NCI-H1092 (cell line): ENCODE measurements at places on chromosomes 1 and 21.

- peak; percentile 30 for DNase-seq
Measured at GRCh38 chr1:3668585-3669300, 16.4 kb downstream of the TP73 start.

DNA sequence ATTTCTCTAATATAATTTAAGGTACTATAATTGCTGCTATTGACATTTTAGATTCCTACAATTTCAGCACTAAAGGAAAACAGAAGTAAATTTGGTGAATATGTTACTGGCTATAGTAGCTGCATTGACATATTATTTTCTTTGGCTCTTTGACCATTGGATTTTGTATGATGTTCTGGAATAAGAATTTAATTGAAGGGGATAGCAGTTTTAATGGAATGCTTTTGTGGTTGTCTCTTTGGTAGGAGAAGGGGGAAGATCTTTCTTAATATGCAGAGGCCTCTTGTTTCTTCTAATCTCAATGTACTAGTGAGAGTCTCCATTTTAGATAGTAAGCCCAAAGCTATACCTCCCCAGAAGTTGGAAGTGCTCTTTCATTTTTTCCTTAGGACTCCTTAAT lies 6.9 kb downstream of the DTL start:
- DNase-seq = no peak

DNA sequence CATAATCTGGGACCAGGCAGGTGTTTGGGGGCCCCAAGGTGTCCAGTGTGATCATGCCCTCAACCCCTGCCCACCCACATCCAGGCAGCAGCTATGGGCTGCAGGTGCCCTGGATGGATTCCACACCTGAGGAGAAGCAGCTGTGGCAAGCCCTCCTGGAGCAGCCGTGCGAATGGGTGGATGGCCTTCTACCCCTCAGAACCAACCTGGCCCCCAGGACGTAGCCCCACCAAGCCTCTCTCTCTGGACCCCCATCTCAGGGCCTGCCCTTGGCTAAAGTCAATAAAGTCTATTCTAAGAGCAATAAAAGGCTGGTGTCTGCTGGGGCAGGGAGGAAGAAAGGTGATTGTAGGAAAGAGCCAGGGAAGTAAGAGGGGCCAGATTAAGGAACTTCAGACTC lies 11.8 kb downstream of the SYTL1 start:
- DNase-seq = no peak

DNA sequence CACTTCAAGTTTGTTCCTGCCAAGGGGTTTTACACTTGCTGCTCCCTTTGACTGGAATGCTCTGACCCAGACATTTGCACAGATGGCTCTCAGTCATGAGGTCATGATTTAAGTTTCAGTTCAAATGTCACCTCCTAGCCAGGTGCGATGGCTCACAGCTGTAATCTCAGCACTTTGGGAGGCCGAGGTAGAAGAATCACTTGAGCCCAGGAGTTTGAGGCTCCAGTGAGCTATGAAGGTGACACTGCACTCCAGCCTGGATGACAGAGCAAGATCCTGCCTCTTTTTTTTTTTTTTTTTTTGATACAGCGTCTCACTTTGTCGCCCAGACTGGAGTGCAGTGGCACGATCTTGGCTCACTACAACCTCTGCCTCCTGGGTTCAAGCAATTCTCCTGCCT lies 4.5 kb upstream of the ZMYM4 start:
- DNase-seq = no peak

DNA sequence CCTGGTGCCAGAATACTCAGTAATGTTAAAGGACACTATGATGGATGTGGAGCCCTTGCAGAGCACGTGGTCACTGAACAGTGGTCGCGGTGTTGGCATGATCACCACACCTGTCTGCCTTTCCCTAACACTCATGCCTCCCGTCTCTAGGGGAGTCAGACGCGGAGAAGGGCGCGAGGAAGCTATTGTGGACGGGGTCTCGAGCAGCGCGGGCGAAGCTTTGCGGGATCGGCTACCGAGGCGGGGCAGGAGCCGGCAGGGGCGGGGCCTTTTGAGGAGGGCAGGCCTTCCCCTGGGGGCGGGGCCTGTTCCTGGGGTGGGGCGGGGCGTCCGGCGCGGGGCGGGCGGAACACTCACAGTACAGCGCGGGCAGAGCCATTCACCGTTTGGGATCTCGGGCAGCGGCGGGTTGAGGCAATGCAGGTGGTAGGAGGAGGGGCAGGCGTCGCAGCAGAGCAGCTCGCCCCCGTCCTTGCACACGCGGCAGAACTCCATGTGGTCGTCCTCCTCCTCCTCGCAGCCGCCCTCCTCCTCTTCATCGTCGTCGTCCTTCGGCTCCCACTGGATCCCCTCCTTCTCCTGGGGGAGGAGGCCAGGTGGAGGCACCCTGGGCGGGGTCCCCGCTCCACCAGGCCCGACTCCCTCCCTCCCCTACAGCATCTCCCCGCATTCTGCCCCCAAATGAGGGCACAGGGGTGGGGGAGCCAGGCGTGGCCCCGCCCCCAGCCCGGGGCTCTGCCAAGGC lies 31.5 kb downstream of the CHD5 start:
- DNase-seq = peak; percentile 81

- no peak for DNase-seq
Measured at GRCh38 chr1:33379631-33380354, 51.1 kb downstream of the PHC2 start.

- DNase-seq = no peak
Measured at GRCh38 chr1:24347159-24347934, 28.2 kb downstream of the GRHL3 start.

- no peak for DNase-seq
Measured at GRCh38 chr1:185046668-185047067, 1.3 kb downstream of the RNF2 start.

DNA sequence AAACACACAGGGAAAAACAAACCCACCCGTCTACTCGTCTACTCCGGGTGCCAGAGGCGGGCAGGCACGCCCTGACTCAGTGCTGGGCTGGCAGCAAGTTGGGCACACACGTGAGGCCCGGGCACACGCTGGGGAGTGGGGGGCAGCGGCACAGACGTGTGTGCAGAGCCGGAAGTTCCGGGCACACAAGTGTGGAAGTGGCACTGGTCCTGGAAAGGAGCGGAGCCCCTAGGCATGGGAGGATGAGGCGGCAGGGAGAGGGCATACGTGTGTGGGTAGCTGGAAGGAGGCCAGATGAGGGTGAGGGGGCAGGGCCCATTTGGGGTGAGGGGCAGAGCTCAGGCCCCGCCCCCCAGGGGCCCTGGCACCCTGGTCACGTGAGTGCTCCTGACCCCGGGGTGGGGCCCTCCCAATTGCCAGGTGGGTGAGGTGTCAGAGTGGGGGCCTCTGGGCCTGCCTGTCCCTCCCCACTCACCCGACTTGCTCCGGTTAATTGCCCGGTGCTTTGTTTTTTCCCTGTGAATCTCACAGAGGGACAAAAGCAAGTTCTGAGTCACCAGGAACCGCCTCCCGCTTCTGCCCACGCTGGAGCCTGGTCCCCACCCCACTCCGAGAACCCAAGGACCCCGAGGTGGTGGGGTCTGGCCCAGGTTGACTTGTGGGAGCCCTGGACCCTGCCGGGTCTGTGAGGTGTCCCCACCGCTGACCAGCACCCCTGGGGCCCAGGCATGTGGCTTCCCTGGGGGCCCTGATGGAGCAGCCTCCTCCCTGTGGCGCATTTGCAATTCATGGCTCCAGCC lies 104.8 kb upstream of the CASZ1 start:
- DNase-seq = no peak

DNA sequence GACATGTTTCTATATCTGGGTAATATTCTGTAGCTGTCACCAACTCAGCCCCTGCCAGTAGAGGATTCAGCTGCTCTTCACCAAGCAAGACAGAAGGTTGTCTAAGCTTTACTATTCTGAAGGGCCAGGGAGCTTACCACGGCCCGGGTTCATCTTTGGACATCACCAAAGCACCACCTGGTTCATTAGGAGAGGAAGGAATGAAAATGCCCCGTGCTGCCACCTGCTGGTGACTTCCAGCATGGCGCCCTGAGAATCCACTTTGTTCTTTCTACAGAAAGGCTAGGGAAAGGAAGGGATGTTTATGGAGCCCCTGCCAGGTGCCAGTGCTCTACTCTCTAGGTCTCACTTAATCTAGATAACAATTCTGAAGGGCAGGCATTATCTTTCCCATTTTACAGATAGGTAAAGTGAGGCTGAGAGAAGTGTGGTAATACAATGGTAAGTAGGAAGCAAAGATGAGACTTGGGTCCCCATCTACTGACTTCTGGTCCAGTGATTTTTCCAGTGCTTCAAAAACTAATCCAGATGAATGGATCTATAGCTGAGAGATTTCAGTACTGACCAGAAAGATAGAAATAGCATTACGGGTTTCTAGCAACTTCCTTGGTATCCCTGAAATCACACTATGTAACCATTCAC lies 79.5 kb downstream of the BEND5 start:
- peak; percentile 62 for DNase-seq

GRCh38 chr1:108708691-108709660 lies 3.7 kb upstream of the FNDC7 start:
- no peak for DNase-seq

GRCh38 chr1:66326867-66327266 lies 207.1 kb upstream of the SGIP1 start:
- DNase-seq = no peak

DNA sequence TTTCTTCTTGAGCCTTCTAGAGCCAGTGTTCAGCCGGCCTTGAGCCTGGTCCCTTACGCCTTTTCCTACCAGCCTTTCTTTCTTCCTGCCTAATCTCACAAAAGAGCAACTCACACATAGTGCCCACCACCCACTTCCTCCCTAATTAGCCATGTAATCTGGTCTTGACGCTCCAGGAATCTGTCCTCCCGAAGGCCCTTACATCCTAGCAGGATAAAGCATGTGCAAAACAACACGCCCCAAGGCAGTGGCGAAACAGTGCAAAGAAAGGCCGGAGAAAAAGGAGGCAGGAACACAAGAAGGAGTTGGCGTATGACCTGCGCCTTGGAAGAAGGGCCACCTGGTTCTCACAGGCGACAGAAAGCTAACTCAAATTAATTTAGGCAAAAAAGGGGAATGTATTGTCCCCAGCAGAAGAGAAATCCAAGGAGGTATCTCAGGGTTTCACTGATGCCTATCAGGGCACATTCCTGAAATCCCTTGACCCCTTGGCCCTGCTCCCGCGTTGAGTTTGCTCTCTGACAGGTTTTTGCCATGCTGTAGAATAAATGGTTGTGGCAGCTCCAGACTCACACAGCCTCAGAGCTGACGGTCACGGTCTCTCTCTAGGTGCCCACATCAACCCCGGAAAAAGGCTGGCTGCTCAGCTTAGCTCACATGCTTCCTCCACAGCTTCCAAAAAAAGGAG lies 79.0 kb downstream of the ZNF281 start:
- DNase-seq = no peak

GRCh38 chr1:204469304-204469703 lies 25.3 kb downstream of the PIK3C2B start:
- no peak for DNase-seq

GRCh38 chr1:49694251-49694827 lies 329.4 kb downstream of the AGBL4 start:
- no peak for DNase-seq

- no peak for DNase-seq
Measured at GRCh38 chr21:37375866-37376574, 9.4 kb downstream of the DYRK1A start.

DNA sequence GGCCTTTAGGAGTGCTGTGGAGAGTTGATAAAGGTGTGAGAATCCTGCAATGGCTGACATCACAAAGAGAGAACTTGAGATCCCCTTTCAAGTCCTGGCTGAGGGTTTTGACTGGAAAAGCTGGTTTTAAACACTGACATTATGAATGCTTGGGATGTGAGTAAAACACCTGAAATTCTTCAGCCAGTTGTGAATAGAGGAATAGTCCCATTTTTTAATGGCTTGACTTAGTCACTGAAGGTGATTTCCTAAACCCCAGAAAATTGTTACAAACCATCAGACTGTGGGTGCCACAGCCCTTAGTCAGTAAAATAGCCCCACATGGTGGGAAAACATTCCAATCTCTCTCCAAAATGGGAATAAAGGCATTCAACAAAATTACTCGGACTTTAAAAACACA lies 107.7 kb upstream of the LMO4 start:
- no peak for DNase-seq

GRCh38 chr1:151720974-151721787 lies at the start of gene RIIAD1:
Gene RIIAD1, plus strand, starts transcription at chr1:151721522. Its CDS starts 15 bp downstream, at chr1:151721537.
- peak; percentile 6 for DNase-seq

- DNase-seq = no peak
Measured at GRCh38 chr1:37410815-37411214, 63.6 kb upstream of the ZC3H12A start.

GRCh38 chr1:228807904-228808605 lies 72.8 kb downstream of the RHOU start:
- DNase-seq = no peak

GRCh38 chr1:84181350-84182005 lies 37.4 kb downstream of the PRKACB start:
- DNase-seq = no peak

DNA sequence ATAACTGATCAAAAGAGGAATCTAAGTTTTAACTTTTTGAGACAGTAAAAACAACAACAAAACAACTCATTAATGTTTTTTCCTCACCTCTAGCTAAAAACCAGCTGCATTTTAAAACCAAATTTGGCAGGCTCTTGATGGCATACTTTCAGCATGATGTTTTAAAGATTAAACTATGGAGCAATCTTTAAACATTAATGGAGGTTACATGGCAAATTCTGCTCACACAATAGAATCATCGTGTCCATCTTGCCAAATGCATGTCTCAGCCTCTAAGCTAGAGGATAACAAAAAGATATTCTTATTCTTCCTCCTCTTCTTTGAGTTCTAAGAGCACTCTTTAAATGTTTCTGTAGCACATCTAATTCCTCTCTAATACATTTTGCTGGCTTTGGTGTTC lies 579.8 kb upstream of the PKN2 start:
- DNase-seq = no peak

GRCh38 chr1:114097109-114097508 lies 56.6 kb downstream of the SYT6 start:
- no peak for DNase-seq

- no peak for DNase-seq
Measured at GRCh38 chr1:62637392-62638105, 40.2 kb downstream of the ANGPTL3 start.

- DNase-seq = no peak
Measured at GRCh38 chr21:15754640-15755039, 24.9 kb downstream of the USP25 start.

DNA sequence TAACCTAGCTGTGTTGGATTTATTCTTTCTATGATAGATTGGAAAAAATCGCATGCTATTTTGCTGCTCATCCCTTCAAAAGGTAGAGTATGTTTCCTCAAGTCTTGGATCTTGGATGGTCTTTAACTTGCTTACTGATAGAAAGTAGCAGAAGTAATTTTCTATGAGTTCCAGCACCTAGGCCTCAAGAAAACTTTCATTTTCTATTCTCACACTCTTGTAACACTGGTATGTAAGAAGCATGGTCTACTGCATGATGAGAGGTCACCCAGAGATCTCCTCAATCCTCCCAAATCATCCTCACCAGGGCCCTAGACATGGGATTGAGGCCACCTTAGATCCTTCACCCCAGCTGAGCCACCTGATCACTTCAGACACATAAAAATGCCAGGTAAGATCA lies 7.2 kb downstream of the SPTA1 start:
- no peak for DNase-seq

GRCh38 chr1:42370876-42371549 lies 9.6 kb upstream of the RIMKLA start:
- DNase-seq = no peak
